NCI-H1436 treated with DMSO at 0.1 percent for 48 hours (cell line): ENCODE measurements at places on chromosomes 2 and 18.

DNA sequence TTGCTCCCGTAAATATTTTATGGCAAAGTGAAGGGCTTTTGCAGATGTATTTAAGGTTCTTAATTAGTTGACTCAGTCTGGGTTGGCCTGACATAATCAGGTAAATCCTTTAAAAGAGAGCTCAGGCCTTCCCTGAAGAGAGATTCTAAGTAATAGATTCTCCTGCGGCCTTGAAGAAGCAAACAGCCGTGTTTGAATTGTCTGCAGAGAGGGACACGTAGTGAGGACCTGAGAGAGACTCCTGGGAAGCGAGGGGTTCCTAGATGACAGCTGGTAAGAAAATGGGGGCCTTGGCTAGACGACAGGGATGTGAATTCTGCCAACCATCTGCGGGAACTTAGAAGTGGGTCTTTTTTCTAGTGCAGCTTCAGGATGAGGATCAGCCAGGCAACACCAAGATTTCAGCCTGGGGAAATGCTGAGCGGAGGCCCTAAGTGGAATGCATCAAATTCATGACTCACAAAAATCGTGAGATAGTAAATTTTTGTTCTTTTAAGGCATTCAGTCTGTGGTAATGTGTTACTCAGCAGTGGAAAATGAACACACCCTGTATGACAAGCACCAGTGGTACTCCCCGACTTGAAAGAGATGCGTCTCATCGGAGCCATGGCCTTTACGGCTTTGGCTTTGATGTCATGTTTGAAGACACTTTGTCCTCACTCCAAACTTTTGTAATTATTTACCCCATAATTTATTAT, 62.1 kb upstream of the SMIM21 start:
- DNase-seq = no peak

DNA sequence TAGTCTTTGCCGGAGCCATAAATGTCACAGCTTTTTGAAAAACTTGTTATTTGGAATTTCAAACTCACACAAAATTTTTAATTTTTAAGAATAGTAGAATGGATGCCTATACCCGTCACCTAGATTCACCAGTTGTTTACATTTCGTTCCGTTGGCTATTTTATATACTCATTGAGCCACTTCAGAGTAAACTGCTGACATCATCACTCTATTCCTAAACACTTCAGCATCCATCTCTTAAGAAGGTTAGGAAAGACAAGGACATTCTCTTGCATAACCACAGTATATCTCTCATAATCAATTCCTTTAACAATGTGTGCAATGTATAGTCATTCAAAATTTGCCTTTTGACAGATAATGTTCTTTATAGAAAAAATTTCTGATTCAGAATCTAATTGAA, 1065.8 kb downstream of the LRP1B start:
- DNase-seq = no peak

DNA sequence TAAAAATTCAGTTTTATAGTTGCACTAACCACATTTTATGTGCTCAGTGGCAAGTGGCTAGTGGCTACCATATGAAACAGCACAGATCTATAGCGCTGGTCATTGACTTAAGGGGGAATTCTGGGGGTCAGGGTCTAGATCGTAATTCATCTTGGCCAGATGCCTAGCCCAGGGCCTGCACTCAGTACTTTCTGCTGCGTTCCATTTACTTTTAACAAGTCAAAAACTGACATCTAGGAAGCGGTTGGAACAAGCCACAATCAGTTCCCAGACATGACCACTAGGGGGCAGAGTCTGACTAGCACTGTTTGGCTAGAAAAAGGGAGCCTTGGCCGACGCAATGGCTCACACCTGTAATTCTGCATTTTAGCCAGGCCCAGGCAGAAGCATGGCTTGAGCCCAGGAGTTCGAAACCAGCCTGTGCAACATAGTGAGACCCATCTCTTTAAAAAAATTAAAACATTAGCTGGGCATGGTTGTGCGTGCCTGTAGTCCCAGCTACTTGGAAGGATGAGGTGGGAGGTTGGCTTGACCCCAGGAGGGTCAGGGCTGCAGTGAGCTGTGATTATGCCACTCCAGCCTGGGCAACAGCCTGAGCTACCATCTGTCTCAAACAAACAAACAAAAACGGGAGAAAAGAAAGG, 9.0 kb upstream of the TMBIM1 start:
- peak; percentile 32 for DNase-seq

DNA sequence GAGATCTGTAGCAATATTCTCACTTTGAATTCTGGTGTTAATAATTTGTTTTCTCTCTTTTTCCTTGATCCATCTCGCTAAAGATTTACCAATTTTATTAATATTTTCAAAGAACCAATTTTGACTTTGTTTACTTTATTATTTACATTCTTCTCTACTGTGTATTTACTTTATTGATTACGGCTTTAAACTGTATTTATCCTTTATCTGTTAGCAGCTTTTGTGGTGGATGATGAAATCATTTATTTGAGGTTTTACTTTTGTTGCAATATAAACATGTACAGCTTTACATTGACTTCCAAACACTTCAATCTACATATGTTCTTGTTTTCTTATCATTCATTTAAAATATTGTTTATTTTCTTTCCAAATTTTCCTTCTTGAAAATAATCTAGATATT, 719.9 kb downstream of the ADCYAP1 start:
- DNase-seq = no peak

GRCh38 chr2:217433522-217433921, 569.3 kb downstream of the TNS1 start:
- DNase-seq = no peak
